ENCODE measurements at places on chromosomes 13 and 19.

DNA sequence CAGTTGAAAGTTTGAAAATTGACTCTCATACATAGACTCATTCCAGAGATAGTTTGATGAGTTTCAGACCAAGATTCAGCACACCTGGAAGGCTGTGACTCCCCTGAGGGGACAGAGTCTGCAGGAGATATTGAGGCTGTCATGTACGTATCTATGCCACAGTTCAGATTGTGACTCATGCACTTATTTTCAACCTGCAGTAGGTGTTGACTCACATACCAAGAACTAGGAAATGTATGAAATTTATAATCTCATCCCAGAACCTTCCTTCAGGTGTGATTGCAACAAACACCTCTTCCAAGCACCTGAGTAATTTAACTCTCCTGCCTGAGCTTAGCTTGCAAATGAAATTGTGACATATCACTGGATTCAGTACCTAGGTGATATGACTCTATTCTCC is 64.4 kb upstream of the ZNF43 start:
- no peak for DNase-seq

DNA sequence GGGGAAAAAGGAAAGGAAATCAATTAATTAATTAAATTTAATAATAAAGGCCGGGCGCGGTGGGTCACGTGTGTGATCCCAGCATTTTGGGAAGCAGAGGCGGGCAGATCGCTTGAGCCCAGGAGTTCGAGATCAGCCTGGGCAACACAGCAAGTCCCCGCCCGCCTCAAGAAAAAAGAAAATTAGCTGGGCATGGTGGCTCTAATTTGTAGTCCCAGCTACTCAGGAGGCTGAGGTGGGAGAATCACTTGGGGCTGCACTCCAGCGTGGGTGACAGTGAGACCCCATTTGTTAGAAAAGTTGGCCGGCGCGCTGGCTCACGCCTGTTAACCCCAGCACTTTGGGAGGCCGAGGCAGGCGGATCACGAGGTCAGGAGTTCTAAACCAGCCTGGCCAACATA is 733 bp upstream of the CD320 start:
- DNase-seq = no peak

GRCh38 chr13:48158915-48159314 is 64.0 kb upstream of the MED4 start:
- DNase-seq = no peak

DNA sequence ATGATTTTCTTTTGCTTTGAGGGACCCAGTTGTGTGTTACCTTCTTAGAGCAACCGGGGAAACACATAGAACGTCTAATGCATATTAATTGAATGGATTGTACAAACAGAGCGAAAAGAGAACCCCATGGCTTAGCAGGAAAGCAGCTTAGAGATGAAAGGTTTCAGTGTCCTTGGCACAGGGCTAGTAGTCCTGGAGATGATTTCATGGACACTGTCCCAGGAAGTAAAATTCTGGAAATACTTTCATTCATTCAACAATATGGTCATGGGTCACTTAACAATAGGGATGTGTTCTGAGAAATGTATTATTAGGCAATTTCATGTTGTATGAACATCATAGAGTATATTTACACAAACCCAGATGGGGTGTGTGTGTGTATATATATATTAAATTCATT is 9.7 kb upstream of the FUT2 start:
- DNase-seq = no peak

DNA sequence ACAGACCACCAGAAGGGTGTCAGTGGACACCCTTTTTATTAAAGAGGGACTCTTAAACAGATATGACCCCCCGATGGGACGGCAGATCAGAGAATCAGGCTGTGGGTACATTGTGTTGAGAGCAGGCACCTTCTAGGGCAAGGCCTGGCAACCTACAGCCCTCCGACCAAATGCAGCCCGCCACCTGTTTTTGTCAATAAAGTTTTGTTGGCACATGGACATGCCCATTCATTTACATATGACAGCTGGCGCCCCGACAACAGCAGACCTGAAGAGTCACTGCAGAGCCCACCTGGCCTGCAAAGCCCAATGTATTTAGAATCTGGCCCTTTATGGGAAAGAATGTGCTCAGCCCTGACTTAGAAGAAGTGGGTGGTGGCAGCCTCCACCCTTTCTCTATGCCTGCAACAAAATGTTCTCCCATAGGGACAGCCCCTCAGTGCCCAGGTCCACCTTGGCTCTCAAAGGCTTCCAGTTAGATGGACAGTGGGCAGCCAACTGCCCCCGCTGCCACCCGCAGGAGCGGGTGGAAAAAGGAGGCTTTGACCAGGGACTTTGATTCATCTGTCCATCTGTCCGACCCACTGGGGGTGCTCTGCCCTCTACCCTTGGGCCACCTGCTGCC is 184.9 kb downstream of the PTPRS start:
- no peak for DNase-seq

- no peak for DNase-seq
Observed at GRCh38 chr13:23384111-23384510, 49.4 kb downstream of the SACS start.

- DNase-seq = no peak
Observed at GRCh38 chr19:10687518-10688288, 13.5 kb upstream of the QTRT1 start.

GRCh38 chr19:45440259-45440638 is 16.5 kb upstream of the ERCC1 start:
- DNase-seq = no peak

- DNase-seq = no peak
Observed at GRCh38 chr13:87661471-87661870, 9.7 kb upstream of the SLITRK5 start.

DNA sequence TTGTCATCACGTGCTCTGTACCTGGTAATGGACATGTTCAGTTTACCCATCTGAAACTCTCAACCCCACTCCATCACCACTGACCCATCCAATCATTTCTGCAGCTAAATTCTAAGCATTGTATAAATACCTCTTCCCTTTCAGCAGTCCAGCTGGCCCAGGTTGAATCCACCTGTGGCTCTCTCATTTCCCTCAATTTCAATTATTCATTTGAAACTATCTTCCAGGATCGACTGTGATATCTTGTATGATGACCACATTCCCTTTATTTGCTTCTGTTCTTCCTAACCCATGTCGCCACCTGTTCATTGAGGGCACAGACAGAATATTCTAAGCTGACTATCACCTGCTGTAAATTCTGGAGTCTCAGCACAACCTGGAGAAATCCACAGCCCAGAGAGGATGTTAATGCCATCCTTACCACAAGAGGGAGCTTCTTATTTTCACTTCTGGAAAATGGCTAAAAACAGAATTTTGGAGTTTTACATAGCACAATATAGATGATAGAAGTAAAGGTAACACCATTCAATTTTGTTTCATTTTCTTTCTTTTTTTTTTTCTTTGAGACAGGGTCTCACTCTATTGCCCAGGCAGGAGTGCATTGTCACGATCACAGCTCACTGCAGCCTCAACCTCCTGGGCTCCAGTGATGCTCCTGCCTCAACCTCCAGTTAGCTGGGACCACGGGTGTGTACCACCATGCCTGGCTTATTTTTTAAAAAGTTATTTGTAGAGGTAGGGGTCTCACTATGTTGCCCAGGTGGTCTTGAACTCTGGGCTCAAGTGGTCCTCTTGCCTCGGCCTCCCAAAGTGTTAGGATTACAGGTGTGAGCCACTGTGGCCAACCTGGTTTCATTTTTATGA is 38.6 kb downstream of the ZNF823 start:
- no peak for DNase-seq

- no peak for DNase-seq
Observed at GRCh38 chr19:13077240-13077639, 25.4 kb downstream of the LYL1 start.

All from fibroblast of skin of left biceps (primary cell).